ENCODE measurements at places on chromosomes 11 and 22.

- no peak for DNase-seq
Observed at GRCh38 chr11:111186308-111186915, 59.1 kb upstream of the POU2AF2 start.

DNA sequence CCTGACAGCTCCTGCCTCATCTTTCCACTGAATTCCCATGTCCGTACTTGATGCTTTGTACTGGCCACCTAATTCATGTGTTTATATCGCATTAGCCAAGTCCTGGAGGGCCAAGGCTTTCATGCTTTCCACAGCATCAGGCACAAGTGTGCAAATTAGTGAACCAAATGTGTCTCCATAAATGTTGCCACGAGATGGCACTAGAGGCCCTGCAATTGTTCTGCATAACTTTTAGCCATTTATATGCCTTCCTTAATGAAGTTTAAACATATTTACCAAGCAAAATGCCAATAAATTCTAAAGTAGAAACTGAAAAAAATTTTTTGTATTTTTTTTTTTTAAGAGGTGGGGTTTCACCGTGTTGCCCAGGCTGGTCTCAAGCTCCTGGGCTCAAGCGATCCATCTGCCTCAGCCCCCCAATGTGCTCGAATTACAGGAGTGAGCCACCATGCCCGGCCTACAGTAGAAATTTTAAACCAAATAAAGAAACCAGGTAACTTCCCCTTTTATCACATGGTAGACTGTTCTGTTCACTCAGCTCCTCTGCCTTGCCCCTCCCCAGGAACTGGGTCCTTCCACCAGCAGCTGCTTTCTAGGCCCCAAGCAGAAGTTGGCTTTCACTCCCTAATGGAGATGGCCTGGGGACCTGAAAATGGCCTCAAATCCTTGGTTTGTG lies 20.8 kb upstream of the IL18BP start:
- peak; percentile 78 for DNase-seq

DNA sequence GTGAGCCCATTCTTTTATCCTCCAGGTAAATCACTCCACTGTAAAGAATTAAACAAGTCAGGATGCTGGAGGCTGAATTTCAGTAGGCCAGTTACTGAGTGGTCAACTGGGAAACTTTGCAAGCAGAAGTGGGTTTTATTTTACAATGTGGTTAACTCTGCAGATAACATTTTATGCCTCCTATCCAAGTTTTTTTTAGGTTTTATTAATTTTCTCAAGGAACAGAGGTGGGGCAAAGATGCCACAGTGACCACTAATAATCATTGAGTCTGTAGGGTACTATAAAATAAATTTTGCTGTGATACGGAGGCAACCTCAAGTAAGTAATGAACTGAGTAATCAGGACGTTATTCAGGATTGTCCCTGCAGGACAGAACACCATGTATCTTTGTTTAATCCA lies 599.9 kb downstream of the METTL15 start:
- no peak for DNase-seq

DNA sequence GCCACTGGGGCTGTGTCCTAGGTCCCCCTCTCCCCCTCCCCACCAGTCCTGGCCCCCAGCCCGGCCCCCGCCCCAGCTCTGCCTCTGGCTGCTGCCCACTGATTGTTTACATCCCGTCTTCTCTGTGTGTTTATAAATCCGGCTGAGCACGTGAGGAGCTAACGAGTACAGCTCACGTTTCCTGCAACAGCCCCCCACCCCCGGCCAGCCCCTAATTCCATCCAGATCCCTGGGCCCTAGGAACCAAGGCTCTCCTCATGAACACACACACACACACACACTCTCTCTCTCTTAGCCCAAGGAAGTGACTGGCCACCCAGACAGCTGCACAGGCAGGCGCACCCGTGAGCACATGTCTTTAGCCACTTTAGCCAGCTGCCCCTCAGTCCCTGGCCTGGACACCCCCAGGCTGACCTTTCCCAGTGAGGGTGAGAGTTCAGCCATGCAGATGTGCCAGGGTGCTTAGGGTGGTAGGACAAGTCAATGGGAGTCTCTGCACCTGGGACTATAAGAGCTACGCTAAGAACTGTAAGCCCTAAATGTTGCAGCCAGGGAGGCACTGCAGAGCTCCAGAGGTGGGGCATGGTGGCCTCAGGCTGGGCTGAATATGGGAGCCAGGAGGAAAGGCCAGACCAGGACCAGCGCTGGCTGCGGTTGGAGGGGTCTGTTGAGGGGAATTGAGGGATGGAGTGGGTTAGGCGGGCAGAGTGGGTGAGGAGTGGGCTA lies 2.9 kb downstream of the CLCF1 start:
- no peak for DNase-seq

GRCh38 chr11:120112174-120112796 lies 25.6 kb downstream of the TRIM29 start:
- no peak for DNase-seq

Measured in hematopoietic multipotent progenitor cell treated with erythropoietin and hydrocortisone succinate and interleukin-3 and kit ligand, for 15 days (in vitro differentiated cells).